AG09309 (cell line): ENCODE measurements at places on chromosomes 3 and 15.

DNA sequence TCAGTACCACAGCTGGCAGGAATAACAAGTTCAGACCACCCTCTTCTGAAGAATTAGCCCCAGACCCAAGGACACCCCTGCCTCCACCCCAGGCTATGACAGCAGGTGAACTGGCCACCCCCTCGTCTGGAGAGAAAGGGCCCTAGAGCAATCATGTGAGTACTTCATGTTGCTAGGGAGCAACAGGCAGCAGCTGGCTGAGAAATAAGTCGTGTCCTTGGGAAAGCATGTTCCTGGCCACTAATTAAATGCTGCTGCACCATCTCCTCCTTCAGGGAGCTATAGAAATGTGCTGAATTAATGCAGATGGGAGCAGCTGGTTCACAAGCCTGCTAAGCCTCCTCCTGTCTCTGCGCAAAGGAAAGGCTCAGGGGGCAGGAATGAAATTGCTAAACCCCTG, 31.5 kb downstream of the MRPS11 start:
- no peak for DNase-seq

- DNase-seq = no peak
These were observed 24.0 kb upstream of the MEIS2 start for GRCh38 chr15:37124331-37124730.

DNA sequence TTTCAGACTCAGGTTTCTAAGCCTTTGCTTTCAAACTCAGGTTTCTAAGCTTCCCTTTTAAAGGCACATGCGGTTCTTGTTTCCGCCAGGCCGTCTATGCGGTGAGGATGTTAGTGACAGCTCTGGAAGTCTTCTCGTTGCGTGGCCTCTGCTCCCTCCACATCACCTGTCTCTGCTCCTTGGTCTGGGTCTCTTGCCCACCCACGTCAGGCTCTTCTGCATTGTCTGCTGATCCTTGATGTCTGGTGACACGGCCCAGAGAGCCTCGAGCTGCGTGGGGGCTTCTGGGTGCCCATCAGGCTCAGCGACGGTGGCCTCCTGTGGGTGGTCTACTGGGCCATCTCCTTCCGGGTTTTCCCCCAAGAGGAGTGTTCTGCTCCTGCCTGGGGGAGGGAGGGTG, 30.5 kb downstream of the KLF13 start:
- no peak for DNase-seq

GRCh38 chr15:94174399-94174802, 57.0 kb upstream of the MCTP2 start:
- peak; percentile 84 for DNase-seq

DNA sequence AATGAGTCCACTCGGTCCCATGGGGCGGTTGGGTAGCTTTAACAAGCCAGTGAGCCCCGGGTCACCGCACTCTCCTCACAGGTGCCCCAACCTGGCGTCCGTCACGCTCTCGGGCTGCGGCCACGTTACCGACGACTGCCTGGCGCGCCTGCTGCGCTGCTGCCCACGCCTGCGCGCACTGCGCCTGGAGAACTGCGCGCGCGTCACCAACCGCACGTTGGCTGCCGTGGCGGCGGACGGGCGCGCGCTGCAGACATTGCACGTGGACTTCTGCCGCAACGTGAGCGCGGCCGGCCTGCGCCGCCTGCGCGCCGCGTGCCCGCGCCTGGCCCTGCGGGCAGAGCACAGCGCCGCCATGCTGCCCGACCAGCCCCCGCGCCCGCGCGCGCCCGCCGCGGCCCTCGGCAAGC, 3.4 kb downstream of the FBXL22 start:
- peak; percentile 61 for DNase-seq

DNA sequence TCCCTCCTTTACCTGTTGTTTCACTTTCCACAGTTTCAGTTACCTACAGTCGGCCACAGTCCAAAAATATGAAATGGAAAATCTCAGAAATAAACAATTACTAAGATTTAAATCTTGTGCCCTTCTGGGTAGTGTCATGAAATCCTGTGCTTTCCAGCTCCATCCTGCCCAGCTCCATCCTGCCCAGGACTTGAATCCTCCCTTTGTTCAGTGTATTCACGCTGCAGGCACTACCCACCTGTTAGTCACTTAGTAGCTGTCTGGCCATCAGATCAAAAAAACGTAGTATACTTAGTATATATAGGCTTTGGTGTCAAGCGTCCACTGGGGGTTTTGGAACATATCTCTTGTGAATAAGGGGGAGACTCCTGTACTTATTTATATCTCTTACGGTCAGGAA, 329.0 kb upstream of the SEMA6D start:
- no peak for DNase-seq

DNA sequence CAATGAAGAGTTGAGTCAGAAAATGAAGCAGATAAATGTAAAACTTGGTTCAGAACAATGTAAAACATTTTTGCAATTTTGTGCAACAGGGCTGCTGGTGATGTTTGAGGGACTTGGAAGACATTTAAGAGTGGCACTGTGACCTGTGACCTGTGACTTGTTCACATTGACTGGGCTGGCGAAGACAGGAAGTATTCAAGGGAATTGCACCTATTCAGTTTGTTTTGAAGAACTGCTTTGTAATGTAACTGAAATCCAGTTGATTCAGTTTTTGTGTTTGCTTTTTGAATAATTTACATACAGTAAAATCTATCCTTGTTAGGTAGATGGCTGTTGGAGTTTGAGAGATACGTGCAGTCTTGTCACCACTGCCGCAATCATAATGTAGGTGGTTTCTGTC, 35.4 kb downstream of the MCTP2 start:
- DNase-seq = no peak

GRCh38 chr15:62244762-62245161, 79.7 kb upstream of the C2CD4B start:
- DNase-seq = no peak

DNA sequence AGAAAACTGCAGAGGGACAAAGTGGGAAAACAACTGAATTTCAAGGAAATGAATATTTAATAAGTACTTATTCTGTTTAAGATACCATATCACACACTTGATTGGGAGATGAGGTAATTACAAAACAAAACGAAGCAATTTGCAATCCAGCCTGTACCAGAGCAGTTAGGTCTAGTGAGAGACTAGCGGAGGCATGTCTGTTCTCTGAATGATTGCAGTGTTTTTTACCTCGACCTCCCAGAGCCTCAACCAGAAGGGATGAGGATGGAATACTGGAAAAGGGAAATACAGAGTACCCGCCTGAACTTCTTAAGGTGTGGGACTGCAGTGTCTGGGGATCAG, 59.5 kb downstream of the PIK3CB start:
- no peak for DNase-seq

- DNase-seq = no peak
These were observed at the start of gene CSPG4 for GRCh38 chr15:75712668-75713337. Gene CSPG4, minus strand, starts transcription at chr15:75712848. Its CDS starts 93 bp downstream, at chr15:75712755.

DNA sequence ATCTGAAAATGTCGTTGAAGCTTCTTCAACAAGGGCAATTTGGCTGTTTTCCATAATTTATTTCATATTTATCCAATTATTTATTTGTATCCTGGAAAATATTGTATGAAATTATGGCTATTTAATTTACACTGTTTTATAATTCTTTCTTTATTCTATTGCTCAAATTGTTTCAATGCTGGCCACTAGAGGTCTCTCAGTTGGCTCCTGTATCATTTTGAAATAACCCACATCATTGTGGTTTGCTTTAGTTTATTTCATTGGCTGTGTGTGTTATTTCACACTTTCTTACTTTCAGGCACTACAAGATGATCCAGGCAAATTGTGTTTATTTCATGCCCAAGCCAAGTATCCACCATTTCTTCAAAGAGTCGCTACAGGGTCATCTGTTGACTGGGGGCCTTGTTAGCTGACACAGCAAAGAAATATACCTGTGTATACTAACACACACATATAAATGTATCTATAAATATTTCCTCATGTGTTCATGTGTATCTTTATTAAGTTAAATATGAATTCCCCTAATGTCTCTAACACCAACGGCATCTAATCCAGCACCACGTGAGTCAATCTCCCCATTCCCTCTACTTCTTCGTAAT, 86.2 kb downstream of the NPAP1 start:
- no peak for DNase-seq

GRCh38 chr3:121490161-121490560, 55.6 kb downstream of the POLQ start:
- no peak for DNase-seq
